Activated CD4-positive, alpha-beta memory T cell treated with anti-CD3 and anti-CD28 coated beads for 36 hours (primary cell): ENCODE measurements at places on chromosomes 7 and 10. TPM values are rescaled to one million over a fixed set of nuclear protein-coding genes. Genes with fewer than 3 reads are reported as not detected.

- peak; percentile 66 for DNase-seq
These were observed 2.4 kb upstream of the MYO1G start for GRCh38 chr7:44981035-44981706.

DNA sequence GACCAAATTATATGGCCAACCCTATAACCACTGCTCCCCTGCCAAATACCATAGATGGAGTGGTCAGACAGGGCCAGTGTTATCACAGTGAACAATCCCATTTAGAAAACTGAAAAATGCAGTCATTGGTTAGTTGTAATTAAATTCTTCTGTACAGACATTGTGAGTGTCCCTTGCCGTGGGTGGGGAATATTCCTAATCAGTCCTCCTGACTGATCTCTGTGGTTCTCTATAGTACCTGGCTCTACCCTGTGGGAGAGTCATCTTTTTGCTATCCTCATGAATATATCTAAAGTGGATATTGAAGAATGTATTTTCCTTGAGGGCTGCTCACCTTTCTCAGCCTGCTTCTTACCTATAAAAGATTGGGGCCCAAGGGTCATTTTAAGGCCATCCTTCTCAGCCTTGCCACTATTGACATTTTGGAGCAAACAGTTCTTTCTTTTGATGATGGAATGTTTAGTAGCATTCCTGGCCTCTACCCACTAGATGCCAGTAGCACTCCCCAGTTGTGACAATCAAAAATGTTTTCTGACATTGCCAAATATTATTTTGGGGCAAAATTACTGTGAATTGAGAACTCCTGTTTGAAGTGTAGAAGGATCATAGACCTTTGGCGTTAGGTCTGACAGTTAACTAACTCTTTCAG, 110.2 kb downstream of the MAPK8 start:
- DNase-seq, result no peak

TSPAN12 gene
- total RNA-seq, result not detected

DNA sequence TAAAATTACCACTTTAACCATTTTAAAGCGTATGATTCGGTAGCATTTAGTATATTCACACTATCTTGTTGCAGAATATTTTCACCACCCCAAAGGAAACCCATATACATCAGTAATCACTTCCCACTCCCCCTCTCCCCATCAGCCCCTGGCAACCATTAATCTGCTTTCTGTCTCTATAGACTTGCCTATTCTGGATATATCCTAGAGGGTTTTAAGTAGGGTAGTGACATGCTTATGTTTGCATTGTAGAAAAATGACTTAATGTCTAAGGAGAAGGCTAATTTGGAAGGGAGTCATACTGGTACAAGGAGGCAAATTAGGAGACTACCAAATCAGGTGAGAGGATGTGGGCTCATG, 42.6 kb upstream of the TRIL start:
- no peak for DNase-seq

CABCOCO1 gene
- total RNA-seq, result not detected
